Activated gamma-delta T cell (primary cell): ENCODE measurements at places on chromosomes 6 and 20.

DNA sequence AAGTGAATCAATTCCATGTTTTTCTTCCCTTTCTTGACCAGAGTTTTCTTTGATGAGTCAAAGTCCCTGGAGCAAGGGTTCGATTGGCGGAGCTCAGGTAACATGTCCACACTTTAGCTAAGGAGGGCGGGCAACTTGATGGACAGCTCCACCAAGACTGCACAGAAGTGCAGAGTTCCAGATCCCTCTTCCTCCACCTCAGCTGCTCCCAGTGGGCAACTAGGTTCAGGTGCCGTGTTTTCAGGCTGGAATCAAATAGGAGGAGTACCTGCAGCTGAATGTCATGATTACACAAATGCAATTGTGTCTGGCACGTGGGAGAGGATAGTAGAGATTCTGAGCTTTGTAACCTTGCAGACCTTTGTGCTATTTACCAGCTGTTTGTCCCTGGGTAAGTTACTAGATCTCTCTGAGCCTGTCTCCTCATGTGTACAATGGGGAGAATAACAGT, 1.9 kb upstream of the ELMO2 start:
- DNase-seq, result no peak

- DNase-seq, result no peak
Observed at GRCh38 chr6:19738010-19738409, 99.2 kb upstream of the ID4 start.

GRCh38 chr6:24933868-24934401, 1.8 kb downstream of the RIPOR2 start:
- DNase-seq, result no peak

DNA sequence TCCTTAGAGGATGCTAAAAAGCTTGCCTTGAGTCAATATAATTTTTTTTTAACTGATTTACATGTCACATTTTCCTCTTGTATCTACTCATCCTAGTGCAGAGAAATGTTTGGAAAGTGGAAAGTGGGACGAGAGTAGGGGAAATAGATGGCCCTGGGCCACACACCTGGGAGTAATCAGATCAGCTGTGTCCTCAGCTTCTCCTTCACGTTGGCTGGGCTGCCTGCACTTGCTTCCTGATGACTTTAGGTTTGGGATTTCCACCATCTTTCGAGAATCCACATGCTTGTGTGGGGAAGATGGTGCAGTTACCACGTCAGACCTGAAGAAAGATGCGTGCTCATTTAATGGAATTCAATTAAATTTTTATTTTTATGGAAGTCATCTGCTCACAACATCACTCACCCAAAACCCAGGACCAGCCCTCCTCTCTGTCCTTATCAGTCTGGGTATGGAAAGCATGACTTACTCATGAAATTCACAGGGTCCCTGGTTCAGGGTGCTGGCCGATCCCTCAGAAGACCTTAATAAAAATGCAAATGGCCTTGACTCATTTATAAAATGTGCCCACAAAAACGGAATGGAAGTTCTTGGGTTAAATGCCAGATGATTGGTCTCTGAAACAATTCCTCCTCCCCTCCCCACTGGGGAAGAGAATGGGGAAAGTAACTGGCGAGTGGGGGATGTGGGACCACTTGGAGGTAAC, 74.5 kb upstream of the TIAM2 start:
- no peak for DNase-seq

DNA sequence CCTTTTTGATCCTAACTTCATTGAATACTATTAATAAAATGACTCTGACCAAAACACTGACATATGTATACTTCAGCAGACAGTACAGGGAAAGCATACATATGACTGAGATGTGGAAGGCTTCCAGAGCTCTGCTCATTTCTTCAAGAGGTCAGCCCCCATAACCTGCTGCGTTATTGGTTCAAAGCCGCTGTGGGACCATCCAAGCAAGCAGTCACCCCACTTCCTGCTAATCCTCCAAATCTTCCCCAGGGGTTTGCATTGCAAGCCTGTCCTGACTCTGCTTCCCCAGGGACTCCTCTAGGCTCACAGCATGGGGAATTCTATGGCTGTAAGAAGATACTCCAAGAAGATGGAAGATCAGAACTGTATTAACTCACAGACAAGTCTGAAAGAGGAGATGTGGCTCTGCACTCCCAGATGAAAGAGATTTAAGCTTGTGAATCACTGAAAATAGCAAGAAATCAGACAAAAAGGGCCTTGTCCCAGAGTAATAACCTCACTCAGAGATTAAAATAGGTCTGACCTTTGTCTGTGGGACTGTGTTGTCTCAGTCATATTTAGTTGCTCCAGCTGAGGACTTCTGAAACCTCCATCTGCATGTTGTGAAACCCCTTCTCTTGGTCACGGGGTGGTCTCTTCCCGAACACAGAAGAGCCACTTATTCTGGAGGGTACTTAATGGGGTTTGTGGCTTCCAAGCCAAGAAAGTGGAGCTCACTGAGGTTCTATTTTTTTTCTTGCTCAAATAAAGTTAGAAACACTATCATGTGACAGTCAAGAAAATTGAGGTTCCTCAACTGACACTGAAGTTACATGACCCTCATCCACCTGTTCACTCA, 101.5 kb upstream of the MARCKS start:
- no peak for DNase-seq

DNA sequence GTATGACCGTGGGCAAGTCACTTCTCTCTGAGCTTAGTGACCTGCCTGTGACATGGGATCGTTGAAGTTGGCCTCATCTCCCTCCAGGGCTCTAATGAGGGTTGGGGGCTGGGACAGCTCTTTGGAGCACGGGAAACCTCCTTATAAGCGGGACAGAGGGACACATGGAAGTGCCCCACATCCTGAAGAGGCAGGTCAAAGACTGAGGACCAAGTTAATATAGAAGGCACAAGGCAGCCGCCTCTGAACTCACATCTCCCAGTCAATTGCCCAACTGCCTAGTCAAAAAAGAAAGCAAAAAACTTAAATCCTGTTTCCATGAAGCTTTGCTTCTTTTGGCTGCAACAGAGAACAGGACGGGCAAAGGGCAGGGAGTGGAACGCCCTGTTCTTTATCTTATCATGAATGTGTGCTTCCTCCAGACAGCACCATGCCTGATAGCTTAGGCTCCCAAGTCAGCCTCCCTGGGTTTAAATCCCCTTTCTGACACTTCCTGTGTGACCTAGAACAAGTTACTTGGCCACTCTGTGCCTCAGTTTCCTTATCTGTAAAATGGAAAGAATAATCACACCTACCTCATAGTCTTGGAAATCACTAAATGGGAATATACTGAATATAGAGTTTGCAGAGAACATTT, 27.1 kb downstream of the LBP start:
- DNase-seq, result no peak

GRCh38 chr20:46951405-46951804, 56.8 kb downstream of the EYA2 start:
- no peak for DNase-seq

DNA sequence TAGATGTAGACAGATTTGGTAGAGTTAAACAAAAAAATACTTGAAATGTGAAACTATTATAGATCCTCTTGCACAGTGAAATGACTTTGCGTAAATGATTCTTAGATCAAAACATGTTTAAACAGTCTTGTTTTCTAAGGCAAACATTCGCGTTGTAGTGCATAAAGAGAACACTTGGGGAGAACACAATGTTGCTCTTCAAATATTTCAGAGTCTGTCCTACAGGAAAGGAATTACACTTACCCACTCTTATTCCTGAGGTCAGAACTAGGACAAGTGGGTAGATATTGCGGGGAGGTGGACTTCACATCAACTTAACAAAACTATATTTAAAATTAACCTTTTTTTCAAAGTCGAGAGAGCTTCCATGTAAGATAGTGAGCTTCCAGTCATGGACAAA, 183.5 kb upstream of the PCSK2 start:
- DNase-seq, result no peak

- DNase-seq, result no peak
Observed at GRCh38 chr20:43198607-43199006, 8.9 kb upstream of the PTPRT start.

GRCh38 chr20:38190936-38191371, 25.9 kb upstream of the TGM2 start:
- no peak for DNase-seq

DNA sequence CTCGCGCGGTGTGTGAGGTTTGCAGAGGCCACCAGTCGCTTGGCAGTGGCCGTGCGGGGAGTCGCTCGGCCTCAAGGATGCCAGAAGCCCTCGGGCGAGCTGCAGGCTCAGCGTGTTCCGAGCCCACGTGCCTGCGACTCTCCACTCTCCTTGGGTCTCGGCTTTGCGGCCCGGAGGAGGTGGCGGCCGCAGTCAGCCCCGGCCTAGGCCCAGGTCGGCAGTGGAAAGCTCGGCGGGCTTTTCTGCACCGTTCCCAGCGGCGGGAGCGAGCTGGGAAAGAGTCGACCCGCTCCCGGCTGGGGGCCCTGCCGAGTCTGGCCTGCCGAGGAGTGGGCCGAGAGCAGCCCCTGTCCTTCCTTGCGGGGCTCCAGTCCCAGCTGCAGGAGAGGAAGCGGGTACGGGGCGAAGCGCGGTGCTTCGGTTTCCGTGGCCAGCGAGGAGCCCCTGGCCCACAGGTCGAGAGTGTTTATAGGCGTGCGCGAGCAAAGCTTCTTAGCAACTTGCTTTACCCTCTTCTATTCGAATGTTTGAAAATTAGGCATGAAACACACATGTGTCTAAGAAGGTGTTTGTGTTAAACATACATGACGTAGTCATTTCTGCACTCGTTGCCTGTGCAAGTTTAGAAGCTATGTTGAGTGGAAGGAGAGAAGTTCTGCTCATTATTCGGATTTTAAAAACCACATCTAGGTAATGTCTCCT, 5.6 kb downstream of the FOXC1 start:
- DNase-seq, result no peak

DNA sequence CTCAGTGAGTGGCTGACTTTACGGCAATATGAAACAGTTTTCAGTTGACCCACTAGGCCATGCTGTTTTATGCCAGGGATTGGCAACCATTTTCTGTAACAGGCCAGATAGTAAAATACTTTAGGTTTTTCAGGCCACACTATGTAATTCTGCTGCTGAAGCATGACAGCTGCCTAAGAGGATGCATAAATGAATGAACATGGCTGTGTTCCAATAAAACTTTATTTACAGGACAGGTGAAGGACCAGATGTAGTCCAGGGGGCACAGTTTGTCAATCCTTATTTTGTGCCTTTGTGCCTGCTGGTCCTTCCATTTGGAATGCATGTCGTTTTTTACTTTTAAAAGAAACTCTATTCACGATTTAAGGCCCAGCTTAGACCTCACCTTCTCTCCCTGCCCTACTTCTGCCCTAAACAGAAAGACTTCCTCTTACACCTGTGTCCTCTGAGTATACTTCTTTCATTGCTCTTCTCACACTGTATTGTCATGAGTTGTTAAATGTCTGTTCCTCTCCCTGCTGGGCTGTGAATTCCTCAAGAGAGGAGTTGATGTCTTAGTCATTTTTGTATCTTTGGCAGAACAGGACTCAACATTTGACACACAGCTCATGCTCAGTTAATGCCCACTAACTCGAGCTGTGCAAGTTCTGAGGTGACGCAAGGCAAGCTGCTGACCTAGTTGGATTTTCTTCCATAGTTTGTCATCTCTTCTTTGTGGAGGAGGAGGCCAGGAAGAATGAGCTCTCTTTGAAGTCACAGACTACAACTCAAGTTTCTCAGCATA, 90.1 kb upstream of the MAP7 start:
- no peak for DNase-seq

GRCh38 chr20:39294137-39294725, 332.1 kb downstream of the DHX35 start:
- no peak for DNase-seq

DNA sequence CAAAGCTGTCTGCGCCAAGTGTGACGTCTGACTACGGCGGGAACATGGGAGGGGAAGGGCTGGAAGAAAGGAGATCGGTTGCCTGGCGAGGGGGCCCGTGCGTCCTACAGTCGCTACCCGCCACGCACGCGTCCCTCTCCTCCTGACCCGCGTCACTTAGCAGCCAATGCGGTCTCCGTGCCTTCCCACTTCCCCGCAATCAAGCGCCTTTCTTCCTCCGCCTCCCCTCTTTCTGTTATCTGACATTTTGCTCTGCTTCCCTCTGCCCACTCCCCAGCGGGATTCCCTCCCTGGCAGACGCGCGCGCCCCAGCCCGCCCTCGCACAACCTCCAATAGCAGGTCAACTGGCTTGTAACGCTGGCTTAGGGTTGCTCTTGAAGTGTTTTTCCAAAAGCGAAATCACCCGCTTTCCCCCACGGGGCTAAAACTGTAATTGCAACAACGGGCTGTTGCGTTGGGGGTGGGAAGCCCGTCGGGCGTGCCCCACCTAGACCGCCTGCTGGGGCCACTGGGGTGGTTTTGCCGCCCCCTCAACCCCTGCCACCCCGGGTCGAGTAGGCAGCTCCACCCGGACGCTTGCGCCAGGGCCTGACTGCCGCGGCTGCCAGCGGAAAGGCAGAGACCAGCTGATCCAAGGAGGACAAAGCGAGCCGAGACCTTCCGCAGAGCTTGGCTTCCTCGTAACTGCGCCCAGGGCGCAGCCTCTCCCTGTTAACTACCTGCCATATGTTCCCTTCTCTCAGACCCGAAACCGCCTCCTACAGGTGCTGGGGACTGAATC, 6.2 kb upstream of the SOX4 start:
- DNase-seq, result no peak

DNA sequence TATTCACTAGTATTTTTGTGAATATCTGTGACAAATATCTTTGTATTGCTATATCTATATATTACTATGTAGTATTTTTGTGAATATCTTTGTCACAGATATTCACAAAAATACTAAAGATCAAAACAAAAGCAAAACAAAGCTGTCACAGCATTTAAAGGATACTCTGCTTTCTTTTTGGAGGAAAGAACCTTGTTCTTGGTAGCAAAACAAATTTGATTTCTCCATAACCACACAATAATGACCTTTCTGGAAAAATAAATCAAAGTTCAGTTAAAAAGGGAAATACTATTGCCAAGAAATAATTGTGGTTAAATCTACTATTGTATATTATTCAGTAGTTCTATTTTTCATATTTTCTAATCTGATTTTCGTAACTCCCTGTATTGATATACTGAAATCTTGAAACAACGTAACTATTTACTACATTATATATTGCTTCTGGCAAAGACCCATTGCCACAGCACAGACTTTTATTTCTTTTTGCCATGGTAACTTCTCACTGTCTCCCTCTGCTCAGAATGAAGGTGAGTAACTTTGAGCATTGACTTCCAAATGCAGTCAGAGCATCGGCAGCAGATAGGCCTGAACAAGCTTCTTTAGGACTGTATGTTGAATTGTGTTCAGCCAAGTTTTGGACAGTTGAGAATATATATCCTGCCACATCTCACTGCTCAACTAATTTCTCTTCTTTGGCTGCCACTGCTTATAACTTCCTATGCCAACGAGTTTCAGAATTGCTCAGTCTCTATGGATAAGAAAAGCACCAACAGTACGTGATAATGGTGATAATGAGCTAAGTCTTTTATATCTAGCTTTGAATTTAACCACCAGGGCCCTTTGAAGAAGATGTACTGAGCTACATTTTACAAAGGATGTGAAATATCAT, 1097.2 kb upstream of the GJE1 start:
- DNase-seq, result no peak

- DNase-seq, result no peak
Observed at GRCh38 chr6:20700375-20700774, 166.1 kb downstream of the CDKAL1 start.
